ENCODE measurements at places on chromosomes 6 and 20.
A peak's percentile ranks its signal among the peaks of the same experiment; 100 is the strongest.

- no peak for DNase-seq
Observed at GRCh38 chr6:20180935-20181334, 31.3 kb downstream of the MBOAT1 start.

DNA sequence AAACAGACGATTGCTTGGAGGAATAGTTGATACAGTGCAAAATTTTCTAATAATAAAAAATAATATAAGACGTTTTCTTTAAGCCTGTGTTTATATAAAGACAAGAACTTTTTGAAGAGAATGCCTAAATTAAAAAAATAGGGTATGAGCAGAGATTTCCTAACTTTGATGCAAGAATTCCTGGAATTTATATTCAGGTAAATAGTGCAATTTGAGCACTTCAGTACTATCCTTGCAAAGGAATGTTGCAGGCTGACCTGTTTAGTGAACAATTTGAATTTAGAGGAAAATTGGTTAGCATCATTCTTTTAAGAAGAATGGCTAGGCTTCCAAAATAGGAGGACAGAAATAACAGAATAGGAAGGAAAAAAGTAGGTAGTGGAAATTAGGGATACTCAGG lies 1172.3 kb downstream of the HACE1 start:
- no peak for DNase-seq

- DNase-seq = no peak
Observed at GRCh38 chr6:124812067-124812466, 150.2 kb upstream of the RNF217 start.

GRCh38 chr20:9306521-9306920 lies 207.9 kb upstream of the LAMP5 start:
- peak; percentile 90 for DNase-seq

- peak; percentile 96 for DNase-seq
Observed at GRCh38 chr6:154675602-154676088, 57.6 kb upstream of the SCAF8 start.

DNA sequence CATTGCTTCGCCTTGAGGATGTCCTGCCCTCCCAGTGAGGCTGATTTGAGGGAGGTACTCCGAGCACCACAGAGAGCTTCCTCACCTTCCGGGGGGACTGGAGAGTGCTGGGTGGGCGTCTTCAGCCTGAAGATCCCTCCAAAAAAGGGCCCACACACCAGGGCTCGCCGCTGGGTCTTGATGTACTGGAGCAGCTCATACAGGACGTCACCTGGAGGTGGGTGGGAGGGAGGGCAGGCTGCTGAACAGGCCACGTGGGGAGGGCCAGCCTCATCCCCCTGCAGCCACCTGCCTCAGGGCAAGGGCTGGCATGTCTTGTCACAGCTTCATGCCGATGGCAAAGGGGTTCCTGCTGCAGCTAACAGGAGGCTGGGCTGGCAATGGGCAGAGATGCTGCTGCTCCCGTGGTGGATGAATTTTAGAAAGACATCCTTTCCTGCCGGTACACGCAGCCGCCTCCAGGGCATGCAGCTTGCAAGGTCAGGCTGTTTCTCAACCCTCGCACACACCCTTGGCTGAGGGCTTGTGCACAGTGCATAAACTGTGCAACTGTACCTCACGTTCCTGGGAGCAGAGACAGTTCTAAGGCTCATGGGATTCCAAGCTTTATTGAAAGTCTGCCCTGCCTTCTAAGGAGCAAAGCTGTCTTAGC lies 14.0 kb downstream of the ETV7 start:
- no peak for DNase-seq

- DNase-seq = no peak
Observed at GRCh38 chr6:29980511-29980910, 38.2 kb downstream of the HLA-A start.

- DNase-seq = no peak
Observed at GRCh38 chr6:54151861-54152260, 40.6 kb downstream of the MLIP start.

DNA sequence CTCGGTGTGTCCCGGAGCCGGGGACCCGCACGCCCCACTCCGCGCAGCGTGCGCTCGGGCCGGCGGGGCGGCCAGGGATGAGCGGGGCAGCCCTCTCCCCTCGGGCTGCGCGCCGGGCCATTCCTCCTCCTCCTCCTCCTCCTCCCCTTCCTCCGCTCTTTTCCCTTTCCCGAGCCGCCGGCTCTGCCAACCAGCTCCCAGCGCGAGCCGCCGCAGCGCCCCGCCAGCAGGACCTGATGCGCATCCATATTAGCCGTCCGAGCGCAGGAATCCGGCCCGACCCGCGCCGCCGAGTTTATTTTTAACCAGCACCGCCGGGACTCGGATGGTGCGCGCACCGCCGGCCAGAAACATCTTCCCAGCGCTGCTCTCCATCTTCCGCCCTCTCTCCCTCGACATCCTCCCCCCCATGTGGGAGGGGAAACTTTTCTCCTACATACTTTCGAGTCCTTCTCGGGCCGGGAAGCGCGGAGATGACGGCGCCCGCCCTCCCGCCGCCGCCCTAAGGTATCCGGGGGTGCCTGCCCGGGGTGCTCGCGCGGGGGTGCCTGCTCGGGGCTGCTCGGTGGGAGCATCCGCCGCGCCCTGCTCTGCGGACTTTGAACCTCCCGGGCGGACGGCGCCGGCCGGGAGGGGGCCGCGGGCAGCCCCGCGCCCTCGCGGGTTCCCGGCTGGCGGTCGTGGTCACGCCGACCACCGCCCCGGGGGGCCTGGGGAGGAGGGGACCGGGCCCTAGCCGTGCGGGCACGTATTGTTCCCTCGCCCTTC lies 619 bp downstream of the RREB1 start:
- peak; percentile 70 for DNase-seq

GRCh38 chr6:134806180-134806798 lies 143.6 kb downstream of the ALDH8A1 start:
- no peak for DNase-seq

- DNase-seq = no peak
Observed at GRCh38 chr20:32474009-32474716, 111.0 kb downstream of the NOL4L start.

GRCh38 chr20:37333848-37334318 lies 12.1 kb upstream of the SRC start:
- DNase-seq = no peak

GRCh38 chr6:16974704-16975359 lies 127.0 kb upstream of the STMND1 start:
- no peak for DNase-seq

DNA sequence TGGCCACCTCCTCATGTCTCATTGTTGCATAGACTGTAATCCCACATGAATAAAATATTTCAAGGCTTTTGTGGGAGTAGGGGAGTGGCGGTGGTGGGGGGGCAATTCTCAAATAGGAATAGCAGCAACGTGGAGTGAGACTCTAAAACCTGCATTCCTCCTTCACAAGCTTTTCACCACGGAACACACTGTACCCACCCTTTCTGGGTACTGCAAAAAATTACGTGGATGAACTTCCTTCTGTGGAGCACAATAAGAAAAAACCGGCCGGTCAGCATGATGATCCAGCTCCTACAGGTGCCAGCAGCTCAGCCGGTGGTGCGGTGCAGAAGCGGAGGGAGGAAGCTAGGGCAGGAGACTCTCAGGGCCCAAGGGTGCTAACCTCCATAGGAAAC lies 930 bp upstream of the RRAGD start:
- no peak for DNase-seq
